ENCODE measurements at places on chromosomes 12 and 14.

DNA sequence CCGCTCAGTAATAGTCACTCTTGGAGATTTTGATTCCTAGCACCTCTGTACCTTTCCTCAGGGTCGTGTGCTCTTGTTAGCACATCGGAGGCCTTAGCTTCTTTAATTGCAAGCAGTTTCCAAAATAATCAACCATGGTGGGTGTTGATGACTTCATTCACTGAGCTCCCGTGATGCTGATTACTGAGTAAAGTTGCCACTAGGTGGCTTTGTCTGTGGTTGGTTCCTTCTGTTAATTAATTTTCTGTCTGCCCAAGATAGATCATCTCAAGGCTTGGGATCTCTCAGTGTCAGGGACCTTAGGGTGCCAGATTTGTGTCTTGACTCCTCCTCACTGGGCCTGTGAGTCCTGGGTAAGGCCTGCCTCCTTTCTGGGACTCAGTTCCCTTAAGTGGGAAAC, 54.3 kb downstream of the PTPN11 start:
- DNase-seq, result peak; percentile 12

DNA sequence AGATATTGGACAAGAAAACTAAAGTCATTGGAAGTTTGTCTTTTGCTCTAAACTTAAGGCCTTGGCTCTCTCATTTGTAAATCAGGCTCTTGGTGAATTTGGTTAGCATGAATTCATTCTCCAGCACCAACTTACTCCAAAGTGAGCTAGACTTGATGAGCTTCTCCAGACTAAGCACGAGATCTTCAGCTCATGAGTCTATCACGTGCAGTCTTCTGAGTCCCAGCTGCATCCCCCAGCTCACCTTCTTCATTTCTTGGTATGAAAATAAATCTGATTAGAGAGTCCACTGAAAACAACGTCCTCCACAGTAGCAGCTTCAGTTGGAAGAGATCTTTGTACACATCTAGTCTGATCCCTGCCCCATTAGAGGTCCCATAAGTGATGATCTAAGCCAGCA, 52.5 kb upstream of the DDX11 start:
- DNase-seq, result no peak

DNA sequence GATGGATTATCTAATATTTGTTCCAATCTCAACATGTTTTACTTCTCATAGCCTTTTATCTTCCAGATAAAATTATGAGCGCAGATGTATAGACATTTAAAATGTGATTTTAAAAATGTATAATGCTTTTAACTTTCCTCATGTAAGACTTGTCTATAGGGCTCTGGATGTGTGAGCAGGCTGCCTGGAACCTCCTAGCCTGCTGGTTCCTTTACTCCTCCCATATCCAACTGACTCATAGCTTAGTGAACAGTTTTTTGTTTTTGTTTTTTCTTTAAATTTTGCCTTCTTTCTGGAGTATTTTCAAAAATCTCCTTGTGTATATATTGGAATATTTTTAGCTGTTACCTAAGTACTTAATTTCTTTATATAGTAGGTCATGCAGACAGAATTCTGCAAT, 115.4 kb downstream of the PDE3A start:
- no peak for DNase-seq

- DNase-seq, result no peak
These were observed 197.5 kb upstream of the FLRT2 start for GRCh38 chr14:85332401-85332800.

- no peak for DNase-seq
These were observed 4.1 kb downstream of the C14orf180 start for GRCh38 chr14:104583424-104584306.

DNA sequence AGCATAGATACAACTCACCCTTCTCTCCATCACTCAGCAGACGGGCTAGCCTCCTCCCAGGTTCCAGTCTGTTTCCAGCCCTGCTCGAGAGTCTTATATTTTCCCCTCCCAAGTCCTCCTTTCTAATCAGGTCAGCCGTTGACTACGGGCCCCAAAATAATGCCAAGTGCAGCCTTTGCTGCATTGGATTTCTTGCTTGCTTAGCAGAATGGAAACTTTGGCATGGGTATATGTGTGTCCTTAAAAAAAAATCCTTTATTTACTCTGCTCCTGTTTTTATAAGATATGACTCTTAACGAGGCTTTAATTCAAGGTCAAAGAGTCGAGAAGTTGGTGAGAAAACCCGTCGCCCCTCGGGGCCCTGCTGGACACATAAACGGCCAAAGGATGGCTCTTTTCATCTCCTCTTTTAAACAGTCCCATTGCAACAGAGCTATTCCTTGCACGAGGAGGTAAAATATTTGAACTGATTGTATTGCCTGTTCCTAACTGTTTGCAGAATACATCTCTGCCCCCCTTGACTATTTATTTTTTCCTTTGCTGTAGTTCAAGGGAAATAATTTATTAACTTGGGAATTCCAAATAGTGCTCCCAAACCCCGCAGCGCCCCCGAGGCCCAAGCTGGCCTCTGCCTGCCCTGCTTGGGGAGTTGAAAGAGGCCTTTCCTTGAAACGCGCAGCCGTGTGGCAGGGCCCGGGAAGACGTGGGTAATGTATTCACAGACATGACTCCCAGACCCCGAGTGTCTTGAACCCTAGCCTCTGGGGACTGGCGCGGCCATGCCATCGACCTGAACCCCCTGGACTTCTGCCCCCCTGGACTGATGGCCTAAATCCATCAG, 156.5 kb upstream of the MYL2 start:
- no peak for DNase-seq

- no peak for DNase-seq
These were observed 127.8 kb downstream of the DAAM1 start for GRCh38 chr14:59316151-59316830.

GRCh38 chr14:69928111-69928523, 48.9 kb downstream of the SMOC1 start:
- no peak for DNase-seq

GRCh38 chr12:52878507-52879393, 26.1 kb downstream of the KRT8 start:
- DNase-seq, result no peak

GRCh38 chr12:23528316-23528715, 421.2 kb downstream of the SOX5 start:
- no peak for DNase-seq

DNA sequence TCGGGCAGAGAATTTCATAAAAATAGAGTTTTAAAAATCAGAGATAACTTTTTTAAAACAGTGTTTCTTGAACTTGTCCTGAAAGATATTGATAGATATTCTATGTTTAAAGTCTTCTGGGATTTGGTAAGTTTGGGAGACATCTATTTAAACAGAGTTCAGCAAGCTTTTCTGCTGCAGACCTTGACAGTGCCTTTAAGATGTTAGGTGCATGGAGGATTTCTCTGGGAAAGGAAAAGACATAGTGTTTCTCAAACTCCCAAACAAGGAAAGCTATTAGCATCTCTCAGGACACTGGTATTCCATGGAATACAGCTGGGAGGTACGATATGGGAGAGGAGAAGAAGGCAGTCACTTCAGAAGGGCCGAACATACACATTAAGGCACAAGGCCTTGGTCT, 97.8 kb downstream of the RBM19 start:
- no peak for DNase-seq

DNA sequence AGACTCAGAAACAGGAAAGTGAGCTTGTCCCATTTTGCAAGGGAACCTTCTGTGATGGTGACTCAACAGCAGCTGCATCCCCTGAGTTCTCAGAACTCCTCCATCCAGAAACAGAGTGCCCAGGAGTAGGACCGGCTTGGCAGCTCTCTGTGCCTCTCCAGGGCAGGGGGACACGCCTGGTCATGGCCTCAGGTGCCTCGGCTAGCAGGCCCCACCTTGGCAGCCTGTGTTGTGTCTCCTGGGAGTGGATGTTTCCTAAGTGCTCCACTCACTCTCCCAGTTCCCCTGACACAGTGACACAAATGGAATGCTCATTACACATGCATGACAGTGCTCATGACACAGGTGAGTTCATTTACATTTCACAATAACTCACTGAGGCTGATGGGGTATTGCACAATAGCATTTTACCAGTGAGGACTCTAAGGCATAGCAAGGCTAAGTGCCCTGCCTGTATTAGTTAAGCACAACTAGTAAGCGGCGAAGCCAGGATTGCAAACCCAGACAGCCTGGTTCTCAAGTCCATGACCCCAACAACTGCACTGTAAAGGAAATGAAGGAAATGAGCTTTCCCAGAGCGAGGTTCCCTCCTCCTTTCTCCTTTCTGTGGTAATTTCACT, 47.4 kb downstream of the CALM1 start:
- DNase-seq, result no peak

GRCh38 chr14:101196051-101196712, 292.7 kb upstream of the RTL1 start:
- no peak for DNase-seq

DNA sequence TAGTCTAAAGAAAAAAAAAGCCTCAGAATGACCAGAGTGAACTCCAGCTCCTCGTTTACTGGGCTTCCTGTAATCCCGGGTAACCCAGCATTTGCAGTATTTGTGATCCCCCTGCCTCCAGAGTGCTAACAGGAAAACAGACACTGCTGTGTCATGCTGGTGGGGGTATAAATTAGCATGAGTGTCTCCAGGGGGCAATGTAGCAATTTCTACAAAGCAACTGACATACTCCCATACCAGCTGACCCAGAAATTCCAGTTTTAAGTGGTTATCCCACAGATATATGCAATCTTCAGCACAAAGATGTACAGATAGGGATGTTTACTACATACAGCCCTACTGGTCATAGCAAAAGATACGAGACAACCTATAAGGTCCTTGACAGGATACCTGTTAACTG, 18.8 kb downstream of the TTC7B start:
- no peak for DNase-seq

- DNase-seq, result no peak
These were observed 983.6 kb downstream of the VRK1 start for GRCh38 chr14:97780804-97781203.

GRCh38 chr14:55867719-55868118, 250.5 kb upstream of the PELI2 start:
- DNase-seq, result no peak

GRCh38 chr12:117580718-117581062, 219.3 kb upstream of the NOS1 start:
- DNase-seq, result peak; percentile 90

DNA sequence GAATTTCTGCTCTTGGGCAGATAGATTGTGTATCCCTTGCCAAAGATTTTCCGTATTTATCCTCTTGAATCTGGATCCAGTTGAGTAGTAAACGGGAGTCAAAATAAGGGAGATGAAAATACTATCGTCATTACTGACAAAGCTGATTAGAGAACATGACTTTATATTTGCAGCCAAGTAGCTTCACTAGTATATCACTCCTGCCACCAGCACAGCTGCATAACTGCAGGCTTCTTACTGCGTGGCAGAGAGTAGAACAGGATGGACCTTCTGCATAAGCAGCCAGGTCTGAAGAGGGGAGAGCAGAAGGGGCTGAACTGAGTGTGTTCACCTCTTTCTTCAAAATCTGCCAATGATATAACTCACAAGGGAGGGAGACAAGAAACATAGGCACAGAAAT, 283.7 kb downstream of the FBXL14 start:
- no peak for DNase-seq

DNA sequence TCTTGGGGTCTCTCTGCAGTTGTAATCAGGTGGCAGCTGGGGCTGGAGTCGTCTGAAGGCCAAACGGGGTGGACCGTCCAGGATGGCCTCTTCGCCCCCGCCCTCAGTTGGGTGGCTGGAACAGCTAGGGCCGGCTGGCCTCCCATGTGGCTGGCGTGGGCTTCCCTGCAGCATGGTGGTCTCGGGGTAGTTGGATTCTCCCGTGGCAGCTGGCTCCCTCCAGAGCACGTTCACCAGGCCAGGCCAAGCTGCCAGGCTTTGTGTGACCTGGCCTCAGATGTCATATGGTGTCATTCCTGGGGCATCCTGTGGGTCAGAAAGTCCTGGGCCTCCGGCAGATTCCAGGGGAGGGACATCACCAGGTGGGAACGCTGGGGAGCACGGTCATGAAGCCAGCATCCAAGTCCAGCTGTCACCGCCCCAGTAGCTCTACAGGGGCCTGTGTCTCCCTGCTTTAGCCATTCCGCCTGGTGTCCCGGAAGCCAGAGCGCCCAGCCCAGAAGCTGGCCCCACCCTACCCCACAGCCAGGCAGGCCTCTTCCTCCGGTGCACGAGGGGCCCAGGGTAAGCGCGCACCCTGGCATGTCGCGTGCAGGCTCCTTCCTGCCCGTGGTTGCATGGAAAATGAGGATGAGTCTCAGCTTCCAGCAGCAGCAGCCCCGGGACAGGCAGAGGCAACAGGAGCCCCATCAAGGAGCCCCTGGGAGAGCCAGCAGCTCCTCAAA, 1.3 kb upstream of the NUDT14 start:
- DNase-seq, result no peak

- no peak for DNase-seq
These were observed 22.7 kb upstream of the PPM1A start for GRCh38 chr14:60226298-60226697.

- no peak for DNase-seq
These were observed 139.7 kb downstream of the KCNH5 start for GRCh38 chr14:62905566-62905965.

DNA sequence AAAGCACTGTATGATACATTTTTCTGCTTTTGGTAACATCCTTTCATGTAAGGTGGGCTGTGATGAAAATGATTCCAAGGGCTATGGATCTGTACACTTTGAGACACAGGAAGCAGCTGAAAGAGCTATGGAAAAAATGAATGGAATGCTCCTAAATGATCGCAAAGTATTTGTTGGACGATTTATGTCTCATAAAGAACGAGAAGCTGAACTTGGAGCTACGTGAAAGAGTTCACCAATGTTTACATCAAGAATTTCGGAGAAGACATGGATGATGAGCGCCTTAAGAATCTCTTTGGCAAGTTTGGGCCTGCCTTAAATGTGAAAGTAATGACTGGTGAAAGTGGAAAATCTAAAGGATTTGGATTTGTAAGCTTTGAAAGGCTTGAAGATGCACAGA, 22.1 kb upstream of the SRGAP1 start:
- DNase-seq, result no peak

DNA sequence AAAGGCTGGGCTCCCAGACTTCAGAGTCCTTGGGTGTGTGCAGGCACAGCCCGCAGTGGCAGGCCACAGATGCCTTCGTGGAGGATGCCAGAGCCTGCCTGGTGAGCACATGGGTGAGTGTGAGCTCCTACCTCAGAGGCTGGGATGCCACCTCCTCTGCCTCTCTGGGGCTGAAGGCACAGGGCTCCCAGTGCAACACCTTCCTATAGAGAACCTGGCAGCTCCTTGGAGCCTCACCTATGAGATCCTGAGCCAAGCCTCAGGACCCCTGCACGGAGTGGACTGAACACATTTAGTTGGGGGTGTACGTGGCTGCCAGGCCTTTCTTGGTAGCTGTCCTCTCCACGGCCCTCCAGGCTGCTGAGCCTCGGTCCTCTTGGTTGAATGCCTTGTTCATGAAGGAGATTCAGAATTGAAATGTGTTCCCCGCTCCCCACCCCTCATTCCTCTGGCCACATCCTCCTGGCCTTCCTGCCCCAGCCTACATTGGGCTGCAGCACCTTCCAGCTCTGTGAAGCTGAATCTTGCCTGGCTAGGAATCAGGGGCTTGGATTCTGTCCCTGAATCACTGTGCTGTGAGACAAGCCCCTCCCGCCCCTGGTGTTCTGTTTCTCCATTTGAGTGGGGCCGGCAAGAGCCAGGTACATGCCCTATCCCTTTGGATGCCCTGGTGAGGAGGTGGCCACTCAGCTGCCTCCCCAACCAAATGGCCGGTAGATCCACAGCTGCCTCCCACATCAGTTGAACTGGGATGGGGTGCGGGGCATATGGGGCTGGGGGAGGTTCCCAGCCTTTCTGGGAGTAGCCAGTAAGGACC, 38.7 kb upstream of the TRAF3 start:
- no peak for DNase-seq

- DNase-seq, result no peak
These were observed 373.1 kb downstream of the SOX5 start for GRCh38 chr12:23576372-23576771.

- DNase-seq, result peak; percentile 43
These were observed 11.1 kb upstream of the INF2 start for GRCh38 chr14:104678346-104678745.

- no peak for DNase-seq
These were observed 142.8 kb upstream of the TMCC3 start for GRCh38 chr12:94793191-94793595.

Measured in K562 (cell line).